Immature natural killer cell (primary cell): ENCODE measurements at places on chromosomes 11 and 22. TPM values are rescaled to one million over a fixed set of nuclear protein-coding genes. Genes with fewer than 3 reads are reported as not detected.

DNA sequence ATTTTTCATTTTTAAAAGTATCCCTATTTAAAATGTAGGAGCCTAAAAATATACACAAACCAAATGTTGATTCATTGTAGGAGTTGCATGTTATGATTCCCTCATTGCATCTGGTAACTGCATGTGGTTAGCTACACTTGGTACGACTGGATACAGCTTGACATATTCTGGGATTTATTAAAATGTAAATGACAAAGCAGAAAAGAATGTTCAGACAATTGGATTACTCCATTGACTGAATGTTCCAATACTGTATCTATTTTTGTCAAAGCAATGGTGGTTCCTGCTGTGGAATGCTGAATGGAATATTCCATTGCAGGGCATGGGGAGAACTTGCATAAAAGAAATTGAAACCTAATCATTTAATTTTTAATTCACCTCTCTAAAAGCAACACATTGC, 30.8 kb downstream of the BLID start:
- no peak for DNase-seq

GRCh38 chr11:119339589-119340334, 921 bp downstream of the C1QTNF5 start:
- peak; percentile 19 for DNase-seq

GRCh38 chr11:57434640-57435546, 8.0 kb upstream of the SLC43A3 start:
- no peak for DNase-seq

DNA sequence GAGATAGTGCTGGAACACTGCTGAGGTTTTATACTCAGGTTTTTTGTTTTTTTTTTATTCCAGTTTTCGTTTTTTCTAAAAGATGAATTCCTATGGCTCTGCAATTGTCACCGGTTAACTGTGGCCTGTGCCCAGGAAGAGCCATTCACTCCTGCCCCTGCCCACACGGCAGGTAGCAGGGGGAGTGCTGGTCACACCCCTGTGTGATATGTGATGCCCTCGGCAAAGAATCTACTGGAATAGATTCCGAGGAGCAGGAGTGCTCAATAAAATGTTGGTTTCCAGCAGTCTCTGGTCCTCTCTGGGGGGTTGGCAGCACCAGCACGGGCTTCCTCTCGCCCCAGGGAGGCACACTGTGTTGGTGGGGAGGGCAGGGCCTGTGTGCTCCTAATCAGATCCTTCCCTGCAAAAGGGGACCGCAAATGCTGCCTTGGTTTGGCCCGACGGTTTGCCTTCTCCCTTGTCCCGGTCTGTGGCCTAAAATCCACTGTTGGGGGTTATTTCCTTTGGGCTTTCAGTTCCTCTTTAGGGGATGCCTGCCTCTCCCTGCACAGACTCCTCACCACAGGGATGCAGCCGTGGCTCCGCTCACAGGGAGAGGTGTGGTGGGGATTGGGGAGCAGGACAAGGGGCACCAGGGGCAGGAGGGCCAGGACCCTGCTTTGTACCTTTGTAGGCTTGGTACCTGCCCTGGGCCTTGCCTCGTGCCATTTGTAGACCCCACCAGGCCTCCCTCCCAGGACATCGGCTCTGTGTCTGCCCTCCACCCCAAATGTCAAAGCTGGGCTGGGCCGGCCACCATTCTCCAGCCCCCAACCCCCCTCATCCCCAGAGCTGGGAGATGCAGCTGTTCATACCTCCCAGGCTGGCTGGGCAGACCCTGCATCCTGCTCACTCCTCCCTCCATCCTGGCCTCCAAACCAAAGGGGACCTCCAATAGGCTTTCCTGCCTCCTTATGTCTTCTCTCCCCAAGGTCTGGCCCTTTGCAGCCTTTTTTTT, 13.5 kb downstream of the MCAT start:
- DNase-seq, result no peak

GRCh38 chr11:13917904-13918303, 44.6 kb upstream of the SPON1 start:
- DNase-seq, result no peak

GRCh38 chr22:46579751-46580449, 40.3 kb upstream of the GRAMD4 start:
- DNase-seq, result no peak

DNA sequence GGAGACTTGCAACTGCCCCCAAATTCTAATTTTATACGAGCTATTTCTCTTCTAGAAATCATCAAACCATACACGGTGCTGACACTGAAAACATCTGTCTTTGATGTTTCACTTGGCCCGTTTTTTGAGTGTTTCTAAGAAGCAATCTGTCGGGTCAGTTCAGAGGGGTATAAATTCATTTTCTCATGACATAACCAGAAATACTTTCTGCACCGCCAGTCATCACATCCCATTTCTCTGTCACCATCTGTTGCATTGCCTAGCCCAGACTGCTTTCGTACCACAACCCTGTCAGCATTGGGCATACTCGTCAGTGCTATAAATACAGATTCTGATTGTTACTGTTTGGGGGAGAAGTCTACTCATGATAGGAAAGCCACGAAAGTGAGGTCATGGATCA, 63.1 kb upstream of the CCDC90B start:
- no peak for DNase-seq

GRCh38 chr11:68968306-68969250, 12.2 kb downstream of the MRGPRD start:
- DNase-seq, result no peak

GRCh38 chr11:44203270-44204043, 106.5 kb downstream of the ALX4 start:
- DNase-seq, result no peak

- no peak for DNase-seq
Observed at GRCh38 chr11:78920329-78920728, 345.7 kb upstream of the NARS2 start.

GRCh38 chr11:30585125-30585891, 845 bp downstream of the MPPED2 start:
- DNase-seq, result peak; percentile 1

- no peak for DNase-seq
Observed at GRCh38 chr11:86483940-86484794, 109.5 kb downstream of the CCDC81 start.

DNA sequence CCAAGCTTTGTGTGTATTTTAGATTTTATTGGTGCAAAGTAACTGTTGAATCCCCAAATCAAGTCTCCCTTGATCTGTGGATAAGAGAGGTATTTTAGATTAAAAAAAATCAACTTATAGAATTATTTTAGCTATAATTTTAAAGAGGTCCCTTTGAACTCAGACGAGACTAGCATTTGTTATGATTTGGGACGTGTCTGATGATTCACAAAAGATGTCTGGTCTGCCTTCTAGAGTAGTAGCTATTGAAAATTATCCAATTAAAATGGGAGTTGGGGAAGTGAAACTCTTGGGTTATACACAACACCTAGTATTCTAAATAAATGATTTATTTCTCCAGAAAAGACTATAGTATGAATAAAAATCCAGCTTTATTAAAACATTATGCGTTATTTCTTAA, 227.9 kb upstream of the GRIA4 start:
- DNase-seq, result no peak

- DNase-seq, result no peak
Observed at GRCh38 chr22:45843031-45843430, 133.9 kb downstream of the WNT7B start.

GRCh38 chr11:65744026-65744698, 23.6 kb upstream of the RNASEH2C start:
- no peak for DNase-seq

GRCh38 chr11:125902927-125903710, at the start of gene PUS3:
Gene PUS3 (minus strand): TSS chr11:125903206. CDS start chr11:125896284, 6,922 bp downstream.
- DNase-seq, result peak; percentile 80

GRCh38 chr11:131351848-131352247, 18.6 kb upstream of the NTM start:
- no peak for DNase-seq

DNA sequence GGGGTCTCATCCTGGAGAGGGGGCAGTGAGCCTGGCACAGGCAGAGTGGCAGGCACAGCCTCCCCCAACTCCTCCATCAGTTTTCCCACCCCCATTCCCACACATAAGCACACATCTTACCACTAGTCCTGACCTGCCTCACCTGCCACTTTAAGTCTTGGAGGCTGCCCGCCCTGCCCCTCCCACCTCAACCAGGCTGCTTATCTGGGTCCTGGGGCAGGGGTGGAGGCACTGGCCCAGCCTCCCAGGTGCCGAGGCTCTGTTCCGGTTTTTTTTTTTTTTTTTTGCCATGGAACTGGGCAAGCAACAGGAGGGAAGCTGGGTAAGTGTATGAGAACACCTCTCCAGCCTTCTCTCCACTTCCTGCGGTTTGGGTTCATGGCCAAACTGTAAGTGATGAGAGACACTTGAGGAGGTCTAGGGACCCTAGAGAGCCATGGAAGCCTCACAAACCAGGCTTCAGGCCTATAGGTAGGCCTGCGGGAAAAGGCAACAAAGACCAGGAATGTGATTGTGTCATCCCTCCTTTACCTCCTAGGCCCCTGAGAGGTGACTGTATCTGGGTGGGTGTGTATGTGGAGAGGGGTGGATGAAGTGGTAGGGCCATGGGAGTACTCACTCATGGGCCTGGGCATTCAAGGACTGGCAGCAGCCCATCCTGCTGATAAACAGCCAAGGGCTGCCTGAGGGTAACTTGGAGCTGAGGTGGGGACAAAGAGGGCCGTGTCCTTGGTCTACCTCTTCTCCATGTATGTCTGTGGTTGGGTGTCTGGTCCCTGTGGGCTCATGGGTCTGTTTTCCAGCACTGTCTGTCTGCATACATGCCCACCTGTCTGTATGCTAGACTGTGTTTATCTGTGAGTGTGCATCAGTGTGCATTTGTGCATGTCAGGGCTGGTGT, 22.6 kb downstream of the PHLDB1 start:
- no peak for DNase-seq

The B3GAT1 gene
- polyA plus RNA-seq, result 1.8 TPM

The RGL4 gene
- 40.6 TPM for polyA plus RNA-seq

The GRM5 gene
- not detected for polyA plus RNA-seq

The OR8G5 gene
- not detected for polyA plus RNA-seq

The NLRP14 gene
- polyA plus RNA-seq, result not detected

The NCR3LG1 gene
- not detected for polyA plus RNA-seq

The DDI1 gene
- not detected for polyA plus RNA-seq
